Kidney glomerular epithelial cell (primary cell): ENCODE measurements at places on chromosomes 7 and 10.

DNA sequence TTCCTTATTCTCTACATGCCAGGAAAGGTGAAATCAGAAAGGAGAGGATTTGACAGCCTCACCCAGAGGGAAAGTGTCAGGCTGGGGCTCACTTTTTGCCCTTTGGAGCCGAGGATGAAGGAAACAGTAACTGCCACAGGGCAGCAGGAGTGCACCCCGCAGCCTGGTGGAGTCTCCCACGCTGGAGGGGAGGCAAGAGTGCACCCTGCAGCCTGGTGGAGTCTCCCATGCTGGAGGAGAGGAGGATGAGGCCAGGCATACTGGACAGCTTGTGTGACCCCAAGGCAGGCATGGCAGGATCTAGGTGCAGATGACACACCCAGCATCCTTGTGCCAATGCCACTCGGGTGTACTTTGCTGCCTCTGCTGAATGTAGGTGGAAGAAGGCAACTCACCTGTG is 484.0 kb downstream of the DNAJB6 start:
- DNase-seq = no peak

DNA sequence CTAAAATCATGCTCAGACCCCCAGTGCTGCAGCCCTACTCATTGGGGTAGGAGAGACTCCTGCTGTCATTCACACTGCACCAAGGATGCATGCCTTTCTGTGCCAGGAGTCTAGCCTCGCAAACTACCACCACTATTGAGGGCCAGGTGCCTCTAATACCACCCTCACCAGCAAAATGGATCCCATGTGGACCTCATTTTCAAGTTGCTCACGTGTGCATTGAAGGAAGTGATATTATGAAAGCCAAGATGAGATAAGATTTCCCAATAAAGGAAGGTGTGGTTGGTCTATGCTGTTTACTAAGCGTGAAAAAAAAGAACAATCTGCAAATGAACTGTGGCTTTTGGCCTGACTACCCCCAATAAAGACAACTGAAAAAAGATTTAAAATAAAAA is 7.2 kb upstream of the LAMTOR4 start:
- DNase-seq = no peak

- peak; percentile 93 for DNase-seq
These were observed at the start of gene SEMA3C for GRCh38 chr7:80918909-80919721. TSS of gene SEMA3C (minus strand) at chr7:80919051. CDS start at chr7:80916781, 2,270 bp downstream.

DNA sequence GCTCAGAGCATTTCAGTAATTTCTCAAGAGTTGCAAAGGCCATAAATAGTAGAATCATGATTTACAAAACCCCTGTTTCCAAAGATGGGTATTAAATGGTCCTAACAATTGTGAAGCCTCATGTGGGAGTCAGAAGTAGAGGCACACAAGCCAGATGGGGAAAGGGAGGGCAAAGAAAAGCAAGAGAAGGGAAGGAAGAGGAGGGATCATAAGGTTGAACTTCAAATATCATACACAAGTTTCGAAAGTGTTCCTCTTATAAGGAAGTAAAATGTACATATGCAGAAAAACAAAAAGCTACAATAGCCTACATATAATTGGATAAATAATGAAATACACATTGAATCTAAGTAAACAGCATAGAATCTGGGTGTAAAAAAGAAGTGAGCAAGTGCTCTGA is 6.0 kb downstream of the LIPN start:
- no peak for DNase-seq

- no peak for DNase-seq
These were observed 173.3 kb upstream of the ZNF804B start for GRCh38 chr7:88586219-88586618.

DNA sequence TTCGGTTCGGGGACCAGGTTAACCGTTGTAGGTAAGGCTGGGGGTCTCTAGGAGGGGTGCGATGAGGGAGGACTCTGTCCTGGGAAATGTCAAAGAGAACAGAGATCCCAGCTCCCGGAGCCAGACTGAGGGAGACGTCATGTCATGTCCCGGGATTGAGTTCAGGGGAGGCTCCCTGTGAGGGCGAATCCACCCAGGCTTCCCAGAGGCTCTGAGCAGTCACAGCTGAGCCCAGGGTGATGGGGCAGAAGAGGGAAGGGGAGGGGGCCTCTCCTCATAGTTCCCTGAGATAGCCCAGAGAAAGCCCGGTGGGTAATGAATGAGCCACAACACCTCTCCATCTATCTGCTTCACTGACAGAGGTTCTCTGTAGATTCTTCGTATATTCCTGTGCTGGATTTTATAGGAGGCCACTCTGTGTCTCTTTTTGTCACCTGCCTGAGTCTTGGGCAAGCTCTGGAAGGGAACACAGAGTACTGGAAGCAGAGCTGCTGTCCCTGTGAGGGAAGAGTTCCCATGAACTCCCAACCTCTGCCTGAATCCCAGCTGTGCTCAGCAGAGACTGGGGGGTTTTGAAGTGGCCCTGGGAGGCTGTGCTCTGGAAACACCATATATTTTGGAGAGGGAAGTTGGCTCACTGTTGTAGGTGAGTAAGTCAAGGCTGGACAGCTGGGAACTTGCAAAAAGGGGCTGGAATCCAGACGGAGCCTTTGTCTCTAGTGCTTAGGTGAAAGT is 16.4 kb downstream of the PRSS2 start:
- no peak for DNase-seq

- peak; percentile 26 for DNase-seq
These were observed 6.8 kb downstream of the ARL5B start for GRCh38 chr10:18665815-18666558.

- no peak for DNase-seq
These were observed 120.5 kb upstream of the MYO3A start for GRCh38 chr10:25813511-25813910.

- DNase-seq = no peak
These were observed 56.4 kb downstream of the TMEM106B start for GRCh38 chr7:12267542-12267941.

DNA sequence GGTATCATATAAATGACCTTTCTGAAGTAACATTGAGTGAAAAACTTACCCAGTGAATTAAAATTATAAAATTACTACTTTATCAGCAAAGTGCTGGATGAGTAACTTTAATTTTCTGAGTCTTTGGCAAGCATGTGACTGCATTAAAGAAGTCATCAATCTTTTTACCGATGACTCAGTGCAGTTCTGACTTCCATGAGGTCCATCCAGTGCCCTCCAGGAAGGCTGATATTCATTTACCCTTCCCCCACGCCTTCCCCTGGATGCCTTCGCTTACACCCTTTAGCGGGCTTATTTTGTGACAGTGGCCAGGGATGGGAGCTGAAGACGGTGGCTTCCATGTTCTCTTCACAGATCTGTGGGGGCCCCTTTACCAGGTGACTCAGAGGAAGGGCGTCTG is 572.9 kb upstream of the PFKP start:
- no peak for DNase-seq

GRCh38 chr10:61708846-61709245 is 46.1 kb downstream of the CABCOCO1 start:
- no peak for DNase-seq

- peak; percentile 63 for DNase-seq
These were observed 73.9 kb downstream of the CXCL12 start for GRCh38 chr10:44310762-44311562.

GRCh38 chr10:131012641-131012985 is 298.9 kb downstream of the TCERG1L start:
- DNase-seq = no peak

DNA sequence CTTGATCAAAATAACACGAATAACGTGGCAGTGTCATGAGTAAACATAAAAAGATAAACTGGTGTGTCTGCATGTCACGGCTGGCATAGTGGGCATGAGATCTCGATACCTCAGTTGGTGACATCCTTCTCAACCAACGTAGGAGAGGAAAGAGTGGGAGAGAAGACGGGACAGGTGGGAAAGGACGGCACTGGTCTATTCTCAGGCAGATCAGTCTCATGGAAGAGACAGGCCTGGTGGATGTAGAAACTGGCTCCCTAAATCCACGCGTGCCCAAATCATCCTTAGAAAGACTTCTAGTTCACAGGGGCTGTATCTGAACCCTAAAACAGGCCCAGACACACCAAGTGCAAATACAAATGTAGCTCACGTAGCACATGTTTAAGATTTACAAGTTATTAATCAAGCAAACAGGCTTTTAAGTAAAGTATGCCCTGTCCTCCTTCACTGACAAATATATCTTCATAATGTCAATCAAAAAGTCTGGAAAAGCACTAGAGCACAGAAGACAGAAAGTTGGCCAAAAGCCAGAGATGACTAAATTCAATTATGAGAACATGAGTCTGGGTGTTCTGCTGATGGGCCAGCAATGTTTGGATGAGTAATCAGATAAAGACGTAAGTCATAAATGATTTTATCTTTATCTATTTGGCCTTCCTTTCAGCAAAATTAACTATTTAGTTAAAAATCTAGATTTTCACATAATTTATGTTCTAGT is 56.3 kb downstream of the SFMBT2 start:
- peak; percentile 83 for DNase-seq

DNA sequence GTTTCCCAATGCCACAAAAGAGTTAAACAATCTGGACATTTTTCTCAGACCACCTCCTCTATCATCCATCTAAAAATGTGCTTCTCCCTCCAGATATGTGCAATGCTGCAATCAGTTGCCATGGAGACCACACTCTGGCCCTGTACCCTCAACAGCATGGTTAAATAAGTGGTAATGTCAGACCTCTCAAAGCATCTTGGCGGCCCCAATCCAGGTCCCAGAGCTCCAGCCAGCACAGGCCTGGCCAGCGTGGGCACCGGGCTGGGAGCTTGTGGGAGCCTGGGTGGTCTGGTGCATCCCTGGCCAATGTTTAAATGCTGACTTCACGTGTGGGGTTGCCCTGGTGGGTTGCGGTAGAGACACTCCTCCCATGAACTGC is 362.9 kb upstream of the ZNF32 start:
- no peak for DNase-seq

- no peak for DNase-seq
These were observed 21.8 kb downstream of the CXCL12 start for GRCh38 chr10:44362866-44363711.

DNA sequence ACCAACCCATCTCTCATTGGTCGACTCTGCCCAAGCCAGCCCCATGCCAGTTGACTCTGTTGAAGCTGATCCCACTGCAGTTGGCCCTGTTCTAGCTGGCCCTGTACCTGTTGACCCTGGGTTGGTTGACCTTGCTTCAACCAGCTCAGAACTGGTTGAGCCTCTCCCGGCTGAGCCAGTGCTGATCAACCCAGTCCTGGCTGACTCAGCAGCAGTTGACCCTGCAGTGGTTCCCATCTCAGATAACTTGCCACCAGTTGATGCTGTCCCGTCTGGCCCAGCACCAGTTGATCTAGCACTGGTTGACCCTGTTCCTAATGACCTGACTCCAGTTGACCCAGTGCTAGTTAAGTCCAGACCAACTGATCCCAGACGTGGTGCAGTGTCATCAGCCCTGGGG is 7.4 kb downstream of the PPRC1 start:
- DNase-seq = no peak

DNA sequence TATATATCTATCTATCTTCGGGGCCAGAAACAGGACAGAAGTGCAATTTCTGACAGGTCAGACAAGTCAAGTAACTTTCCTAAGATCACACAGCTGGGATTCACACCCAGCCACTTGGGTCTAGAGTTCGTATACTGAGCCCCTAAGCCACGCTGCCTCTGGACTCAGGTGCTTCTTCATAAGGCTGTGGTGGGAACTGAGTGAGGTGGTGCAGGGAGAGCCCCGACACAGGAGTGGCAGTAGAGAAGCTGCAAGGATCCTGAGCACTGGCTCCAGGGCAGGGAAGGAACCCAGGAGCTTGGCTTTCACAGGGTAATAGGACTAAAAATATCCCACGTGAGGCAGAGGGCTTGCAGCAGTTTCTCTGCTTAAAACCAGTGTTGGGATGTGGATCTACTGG is 33.8 kb downstream of the C10orf53 start:
- DNase-seq = no peak

GRCh38 chr7:33038639-33039038 is 23.9 kb downstream of the NT5C3A start:
- DNase-seq = no peak

DNA sequence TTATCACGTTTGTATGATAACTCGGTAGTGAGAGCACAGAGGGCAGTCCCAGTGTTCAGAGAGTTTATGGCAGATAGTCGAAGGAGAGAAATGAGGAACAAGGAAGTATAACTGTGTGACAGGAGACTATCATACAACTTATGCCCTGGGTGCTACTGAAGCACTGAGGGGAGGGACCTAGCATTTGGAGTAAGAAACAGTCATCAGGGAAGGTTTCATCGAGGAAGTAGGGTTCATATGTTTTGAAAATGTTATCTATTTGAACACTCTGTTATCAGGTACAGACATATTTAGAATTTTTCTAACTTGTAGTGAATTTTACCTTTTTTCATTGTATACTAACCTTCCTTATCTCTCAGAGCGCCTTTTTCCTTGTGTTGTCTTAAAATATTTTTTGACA is 1214.4 kb upstream of the C7orf33 start:
- no peak for DNase-seq

GRCh38 chr7:31775556-31775955 is 88.5 kb downstream of the PPP1R17 start:
- no peak for DNase-seq
